ENCODE measurements at places on chromosomes 1 and 21.

GRCh38 chr1:6498576-6499111, 7.2 kb upstream of the PLEKHG5 start:
- DNase-seq = no peak

GRCh38 chr1:247373721-247374141, 42.1 kb upstream of the ZNF496 start:
- peak; percentile 25 for DNase-seq

GRCh38 chr1:227002531-227003049, 62.5 kb downstream of the COQ8A start:
- DNase-seq = no peak

GRCh38 chr1:116157096-116157495, 45.9 kb downstream of the MAB21L3 start:
- DNase-seq = no peak

DNA sequence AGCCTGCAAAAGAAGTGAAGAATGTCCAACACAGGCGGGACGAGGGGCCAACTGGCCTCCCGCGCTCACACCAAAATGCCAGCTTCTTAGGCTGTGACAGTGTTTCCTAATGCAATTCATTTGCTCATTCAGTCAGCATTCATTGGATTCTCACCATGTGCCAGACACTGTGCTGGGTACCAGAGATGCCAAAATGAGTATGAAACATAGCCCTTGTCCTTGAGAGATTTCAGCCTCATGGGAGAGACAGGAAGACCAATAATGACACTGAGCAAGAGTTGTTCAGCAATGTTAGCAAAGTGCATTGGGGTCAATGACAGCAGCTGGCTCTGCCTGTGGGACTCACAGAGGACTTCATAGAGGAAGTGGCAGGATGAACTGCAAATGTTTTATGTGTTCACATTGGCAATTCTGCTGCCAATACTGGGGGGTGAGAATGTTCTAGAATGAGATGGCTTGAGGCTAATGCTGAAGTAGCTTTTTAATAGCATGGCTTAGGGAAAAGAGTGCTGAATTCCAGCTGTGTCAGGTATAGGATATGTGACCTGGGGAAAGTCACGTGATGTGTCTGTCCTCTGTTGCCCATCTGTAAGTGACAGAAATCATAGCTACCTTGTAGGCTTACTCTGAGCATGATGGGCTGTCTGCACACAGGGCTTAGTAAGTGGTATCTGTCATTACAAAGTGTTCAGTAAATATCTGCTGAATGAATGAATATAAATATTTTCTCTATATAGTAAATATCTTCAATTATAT, 58.3 kb upstream of the KIF26B start:
- no peak for DNase-seq

DNA sequence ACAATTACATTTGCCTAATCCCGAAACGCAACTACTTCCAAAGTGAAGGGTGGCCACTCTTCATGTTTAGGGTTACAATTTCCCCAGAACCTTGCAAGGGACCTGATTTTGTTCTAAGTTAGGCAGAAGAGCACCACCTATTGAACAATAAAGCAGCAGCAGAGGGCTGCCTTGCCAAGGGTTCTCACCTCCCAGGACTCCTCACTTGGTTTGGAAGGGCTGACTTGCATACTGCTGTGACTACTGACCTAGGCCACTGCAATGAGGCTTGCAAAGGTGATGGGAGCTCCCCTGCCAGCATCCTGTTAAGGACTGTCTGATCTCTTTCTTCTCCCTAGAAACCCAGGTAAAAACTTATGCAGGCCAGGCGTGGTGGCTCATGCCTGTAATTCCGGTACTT, 14.2 kb downstream of the MTOR start:
- no peak for DNase-seq

DNA sequence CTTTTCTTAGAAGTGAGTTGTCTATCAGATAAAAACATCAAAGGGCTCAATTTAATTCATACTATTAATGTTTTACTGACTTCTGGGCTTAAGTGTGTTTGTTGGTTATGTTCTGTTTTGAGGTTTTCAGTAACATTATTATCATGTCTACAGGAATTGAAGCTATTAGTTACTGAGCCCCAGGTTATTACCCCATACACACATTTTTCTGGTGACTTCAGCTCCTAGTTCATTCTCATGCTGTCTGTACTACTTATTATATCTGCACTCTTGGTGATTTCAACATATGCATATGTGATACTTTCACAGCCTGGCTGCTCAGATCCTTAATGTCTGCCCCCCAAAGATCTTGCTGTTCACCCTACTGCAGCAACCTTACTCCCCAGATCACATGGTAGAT, 27.0 kb upstream of the SGIP1 start:
- no peak for DNase-seq

GRCh38 chr1:201127755-201128455, 921 bp upstream of the ASCL5 start:
- no peak for DNase-seq

GRCh38 chr1:151839457-151840403, at the start of gene C2CD4D:
Gene C2CD4D, minus strand, starts transcription at chr1:151839820. Its CDS starts 831 bp downstream, at chr1:151838989.
- peak; percentile 91 for DNase-seq

- DNase-seq = no peak
Measured at GRCh38 chr1:109616391-109616790, 3.0 kb downstream of the GNAT2 start.

DNA sequence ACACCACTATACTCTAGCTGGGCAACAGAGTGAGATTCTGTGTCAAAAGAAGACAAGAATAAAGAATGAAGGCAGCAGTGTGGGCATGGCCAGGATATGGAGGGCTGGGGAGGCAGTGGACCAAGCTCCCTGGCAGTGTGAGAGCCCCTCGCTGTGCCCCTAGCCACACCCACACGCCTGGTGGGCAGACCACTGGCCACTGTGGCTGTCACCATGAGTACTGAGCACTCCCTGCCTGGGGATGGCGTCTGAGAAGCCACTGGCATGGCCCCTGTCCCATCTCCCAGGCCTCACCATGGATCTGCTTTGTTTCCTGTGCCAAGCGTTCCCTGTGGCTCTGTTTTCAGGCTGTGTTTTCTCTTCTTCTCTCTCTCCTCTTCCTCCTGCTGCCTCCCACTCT, 51.7 kb downstream of the STUM start:
- no peak for DNase-seq

Measured in lower leg skin (tissue), 4 donors.